ENCODE measurements at places on chromosomes 7 and 10.

DNA sequence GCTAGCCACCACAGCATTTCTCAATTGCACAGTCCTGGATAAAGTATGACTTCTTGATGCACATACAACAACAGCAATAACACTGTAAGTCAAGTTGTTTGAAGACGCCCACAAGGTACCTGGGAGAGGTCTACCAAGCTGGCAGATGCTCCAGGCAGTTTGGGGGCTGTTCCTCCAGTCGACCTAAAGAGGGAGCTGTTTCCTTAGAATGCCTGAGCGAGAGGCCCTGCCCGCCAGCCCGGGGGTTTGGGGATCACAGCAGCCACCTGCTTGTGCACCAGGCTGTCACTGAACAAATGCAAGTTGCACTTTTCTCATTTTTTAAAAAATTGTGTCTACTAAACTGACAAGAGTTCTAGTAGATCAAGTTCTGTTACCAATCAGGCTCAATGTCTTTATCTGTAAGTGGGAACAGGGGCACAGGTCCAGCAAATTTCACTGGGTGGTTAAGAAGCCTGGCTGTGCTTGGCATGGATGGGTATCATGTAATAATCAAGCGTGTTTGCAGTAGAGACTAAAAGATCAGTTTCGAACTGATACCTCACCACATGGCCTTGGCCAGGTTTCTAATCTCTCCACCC is 193.8 kb upstream of the ADO start:
- peak; percentile 90 for DNase-seq

DNA sequence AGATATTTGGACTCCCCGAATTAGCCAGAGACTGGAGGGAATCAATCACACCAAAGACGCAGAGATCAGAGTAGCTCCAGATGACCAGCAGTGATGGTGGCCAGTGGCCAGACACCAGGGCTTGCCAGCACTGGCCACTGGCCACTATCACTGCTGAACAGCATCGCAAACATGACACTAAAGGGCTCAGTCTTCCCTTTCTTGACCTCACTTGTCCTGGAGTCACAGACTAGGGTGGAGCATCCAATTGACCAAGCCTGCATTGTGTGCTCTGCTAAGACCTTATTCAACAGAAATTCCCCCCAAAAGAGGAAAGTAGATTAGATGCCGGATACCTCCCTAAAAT is 234.7 kb downstream of the CREB5 start:
- DNase-seq: no peak

DNA sequence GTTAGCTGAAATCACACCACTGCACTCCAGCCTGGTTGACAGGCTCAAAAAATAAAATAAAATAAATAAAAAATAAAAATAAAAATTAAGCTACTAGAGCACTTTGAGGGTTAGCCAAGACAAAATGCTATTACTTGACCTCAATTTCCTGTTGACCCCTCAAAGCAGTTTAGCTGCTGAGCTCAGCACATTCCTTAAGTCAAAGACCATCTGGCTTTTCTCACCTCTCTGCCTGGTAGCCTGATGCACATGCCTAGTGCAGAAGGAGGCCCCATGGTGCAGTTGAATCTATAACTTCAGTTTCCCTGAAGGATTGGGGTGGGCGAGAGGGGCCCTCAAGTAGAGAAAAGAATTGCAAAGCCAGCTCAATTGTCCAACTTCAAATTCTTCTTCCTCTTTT is 211.1 kb upstream of the GALNT17 start:
- DNase-seq: no peak

DNA sequence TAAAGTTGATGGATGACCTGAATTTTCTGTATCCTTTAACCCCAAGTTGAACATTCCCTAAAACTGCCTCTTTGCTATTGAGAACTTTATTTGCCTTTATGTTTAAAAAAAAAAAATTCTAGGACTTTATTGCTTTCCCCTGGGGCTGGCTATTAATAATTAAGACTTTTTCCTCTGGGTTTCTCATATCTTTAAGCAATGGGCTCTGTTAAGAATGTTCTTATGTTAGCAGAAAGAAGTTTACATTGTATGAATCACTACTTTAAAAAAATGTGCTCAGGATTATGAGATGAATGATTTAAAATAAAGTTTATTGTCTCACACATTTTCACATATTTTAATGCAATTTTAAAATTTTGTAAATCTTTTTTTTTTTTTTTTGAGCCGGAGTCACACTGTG is 19.5 kb downstream of the TAX1BP1 start:
- DNase-seq: no peak

- peak; percentile 64 for DNase-seq
These were observed 554 bp downstream of the FRA10AC1 start for GRCh38 chr10:93701866-93702209.

GRCh38 chr10:129328546-129328945 is 138.5 kb upstream of the MGMT start:
- DNase-seq: no peak
